Ovary (tissue), 10 donors: ENCODE measurements at places on chromosomes 16 and 17.

GRCh38 chr16:4184038-4184702, 57.7 kb downstream of the SRL start:
- DNase-seq, result peak; percentile 21

DNA sequence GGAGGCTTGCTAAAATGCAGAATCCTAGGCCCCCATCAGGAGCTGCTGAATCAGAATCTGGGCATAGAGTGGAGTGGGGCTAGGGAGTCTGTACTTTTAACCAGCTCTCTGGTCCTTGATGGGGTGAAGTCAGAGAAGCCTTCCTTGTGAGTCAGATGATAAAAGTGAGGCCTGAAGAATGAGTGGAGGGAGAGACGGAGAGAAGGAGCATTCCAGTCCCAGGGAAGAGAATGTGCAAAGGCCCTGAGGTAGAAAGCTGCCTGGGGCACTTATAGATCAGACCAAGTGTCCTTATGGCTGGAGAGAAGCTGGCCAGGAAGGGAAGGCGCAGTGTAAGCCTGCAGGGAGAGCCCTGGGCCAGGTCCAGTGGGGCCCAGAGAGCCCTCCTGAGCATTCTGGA, 235.1 kb upstream of the NLRP1 start:
- DNase-seq, result no peak

DNA sequence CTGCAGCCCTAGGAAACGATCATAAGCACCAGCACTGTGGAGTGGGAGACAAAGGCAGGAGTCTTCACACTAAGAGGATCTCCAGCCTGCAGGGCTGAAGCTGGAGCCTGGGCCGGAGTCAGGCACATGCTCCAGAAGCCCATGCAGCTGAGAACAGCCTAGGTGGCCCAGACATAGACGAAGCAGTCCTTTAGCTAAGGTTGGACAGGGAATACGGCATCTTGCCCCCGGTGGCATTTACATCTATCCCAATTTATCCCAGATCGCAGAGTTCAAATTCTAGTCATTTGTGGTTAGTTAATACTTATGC, 13.9 kb downstream of the TSPOAP1 start:
- no peak for DNase-seq

- peak; percentile 61 for DNase-seq
Observed at GRCh38 chr16:49350265-49351095, 23.1 kb upstream of the C16orf78 start.

- DNase-seq, result peak; percentile 21
Observed at GRCh38 chr17:2690165-2691068, 21.1 kb downstream of the CLUH start.

- no peak for DNase-seq
Observed at GRCh38 chr17:20926532-20926931, 116.3 kb downstream of the USP22 start.

- no peak for DNase-seq
Observed at GRCh38 chr16:73255031-73255430, 207.1 kb upstream of the ZFHX3 start.

DNA sequence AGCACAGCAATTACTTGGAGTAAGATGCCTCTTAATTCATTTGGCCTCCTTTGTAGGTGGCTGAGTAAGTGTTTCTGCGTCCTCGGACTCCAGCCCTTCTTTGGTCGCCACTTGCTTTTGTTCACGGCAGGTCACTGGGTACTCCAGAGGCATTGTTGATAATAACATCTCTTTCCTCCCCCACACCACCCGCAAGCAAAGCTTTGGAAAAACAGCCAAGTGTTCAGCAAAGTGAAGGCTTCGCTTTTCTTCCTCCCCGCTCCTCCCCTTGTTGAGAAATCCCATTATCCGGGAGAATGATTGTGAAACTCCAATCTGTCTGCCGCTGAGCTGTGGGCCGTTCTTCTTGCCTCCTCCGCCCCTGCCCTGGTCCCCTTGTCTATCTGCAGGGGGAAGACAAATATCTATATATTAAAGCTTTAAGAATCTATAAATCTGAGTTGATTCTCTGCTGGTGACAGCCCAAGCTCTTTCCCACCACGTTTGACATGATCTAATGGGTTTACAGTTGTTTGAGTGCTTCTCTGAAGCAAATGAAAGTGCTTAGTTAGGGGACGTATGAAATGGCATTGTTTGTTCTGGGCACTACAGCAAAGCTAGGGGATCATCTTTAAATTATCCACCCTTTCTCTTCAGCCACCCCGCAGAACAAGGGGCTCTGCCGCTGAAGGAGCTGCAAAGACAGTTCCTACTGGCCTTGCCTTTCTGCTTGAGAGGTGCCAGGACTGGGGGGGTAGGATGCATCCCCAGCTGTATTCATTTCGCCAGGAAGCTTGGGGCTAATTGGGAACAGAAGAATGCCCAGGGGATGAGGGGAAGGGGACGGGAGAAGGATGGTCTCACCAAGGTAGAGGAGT, 167.1 kb downstream of the CCDC182 start:
- peak; percentile 79 for DNase-seq

GRCh38 chr17:40317345-40317873, 8.4 kb downstream of the RARA start:
- DNase-seq, result peak; percentile 28

- no peak for DNase-seq
Observed at GRCh38 chr17:79547586-79547985, 63.3 kb downstream of the RBFOX3 start.

GRCh38 chr17:42585353-42585752, 7.8 kb upstream of the PSMC3IP start:
- no peak for DNase-seq

GRCh38 chr17:19365833-19366636, 3.5 kb upstream of the B9D1 start:
- no peak for DNase-seq

GRCh38 chr17:44010966-44011647, 3.7 kb downstream of the TMEM101 start:
- no peak for DNase-seq

GRCh38 chr17:28563475-28563874, 7.8 kb downstream of the PIGS start:
- no peak for DNase-seq

GRCh38 chr17:21020622-21021021, 22.2 kb downstream of the USP22 start:
- DNase-seq, result no peak

- DNase-seq, result no peak
Observed at GRCh38 chr16:27511657-27512448, 37.9 kb downstream of the GTF3C1 start.

GRCh38 chr17:58525239-58525638, 10.8 kb upstream of the MTMR4 start:
- peak; percentile 67 for DNase-seq

- no peak for DNase-seq
Observed at GRCh38 chr17:59067756-59068155, 38.9 kb downstream of the TRIM37 start.

- no peak for DNase-seq
Observed at GRCh38 chr17:4232168-4232813, 31.5 kb downstream of the ANKFY1 start.

DNA sequence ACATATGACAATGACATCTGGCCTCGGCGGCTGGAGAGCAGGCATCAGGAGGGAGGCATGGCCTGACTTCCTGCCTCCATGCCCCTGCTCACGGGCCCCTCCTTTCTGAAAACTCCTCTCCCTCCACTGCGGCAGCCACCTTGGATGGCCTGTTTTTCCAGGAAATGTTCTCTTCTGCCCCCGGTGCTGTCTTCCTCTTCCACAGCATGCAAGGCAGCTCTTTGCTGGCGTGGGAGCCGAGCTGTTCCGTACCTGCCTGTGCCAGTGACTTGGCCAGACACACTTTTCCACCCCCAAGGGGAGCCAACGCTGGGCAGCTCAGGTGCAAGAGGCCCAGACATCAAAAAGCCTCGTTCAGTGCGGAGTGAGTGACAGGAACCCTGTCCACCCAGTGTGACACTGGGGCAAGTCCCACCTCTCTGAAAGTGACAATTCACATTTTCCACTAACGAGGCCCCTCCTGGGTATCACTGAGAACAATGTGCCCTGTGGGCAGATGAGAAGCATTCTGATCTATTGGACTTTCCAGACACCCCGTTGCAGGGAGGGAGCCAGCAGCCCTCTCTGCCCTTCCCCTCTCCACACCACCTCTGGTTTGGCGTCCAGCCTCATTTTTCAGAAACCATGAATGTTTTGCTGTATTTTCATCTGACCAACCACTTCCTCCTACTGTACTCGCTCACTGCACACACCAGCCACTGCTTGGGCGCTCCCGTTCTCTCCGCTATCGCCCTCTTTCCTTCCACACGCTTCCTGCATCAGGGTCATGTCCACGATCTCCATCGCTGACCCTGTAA, 31.2 kb downstream of the NSMCE1 start:
- DNase-seq, result peak; percentile 34

DNA sequence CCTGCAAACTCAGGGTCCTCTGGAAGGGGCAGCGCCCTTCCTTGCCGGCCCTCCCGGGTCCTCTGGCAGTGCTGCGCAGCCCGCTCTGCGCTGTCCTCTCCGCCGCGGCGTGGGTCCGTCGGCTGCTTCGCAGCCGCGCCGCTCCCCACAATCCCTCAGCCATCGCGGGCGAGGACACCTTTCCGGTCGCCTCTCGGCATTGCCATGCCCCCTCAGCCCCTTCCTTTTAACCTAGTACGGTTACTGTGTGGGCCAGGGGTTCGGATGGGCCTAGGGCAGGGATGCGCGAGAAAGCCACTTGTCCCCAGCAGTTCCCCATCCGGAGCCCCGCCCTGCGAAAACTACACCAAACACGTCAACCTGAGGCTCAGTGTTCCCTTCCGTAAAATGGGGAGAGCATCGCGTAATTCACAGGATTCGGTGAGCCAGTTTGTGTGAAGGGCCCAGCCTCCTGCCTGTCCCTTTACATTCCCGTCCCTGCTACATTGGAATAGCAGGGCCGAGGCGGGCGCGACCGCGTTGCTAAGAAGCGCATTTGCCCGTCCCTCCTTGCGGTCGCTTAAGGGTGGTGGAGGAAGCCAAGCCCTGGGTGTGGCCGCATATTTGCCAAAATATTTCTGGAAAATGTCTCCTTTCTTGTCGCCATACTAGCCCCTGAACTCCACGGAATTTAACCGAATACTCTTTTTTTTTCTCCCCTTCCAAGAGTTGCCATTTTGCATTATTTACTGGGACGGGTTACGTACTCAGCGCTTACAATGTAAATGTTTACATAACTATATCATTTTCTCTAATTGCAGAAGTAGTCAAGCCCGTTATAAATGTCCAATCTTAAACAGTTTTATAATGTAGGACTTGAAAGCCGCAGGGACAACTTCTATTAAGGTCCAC, 13.2 kb downstream of the COPZ2 start:
- no peak for DNase-seq

DNA sequence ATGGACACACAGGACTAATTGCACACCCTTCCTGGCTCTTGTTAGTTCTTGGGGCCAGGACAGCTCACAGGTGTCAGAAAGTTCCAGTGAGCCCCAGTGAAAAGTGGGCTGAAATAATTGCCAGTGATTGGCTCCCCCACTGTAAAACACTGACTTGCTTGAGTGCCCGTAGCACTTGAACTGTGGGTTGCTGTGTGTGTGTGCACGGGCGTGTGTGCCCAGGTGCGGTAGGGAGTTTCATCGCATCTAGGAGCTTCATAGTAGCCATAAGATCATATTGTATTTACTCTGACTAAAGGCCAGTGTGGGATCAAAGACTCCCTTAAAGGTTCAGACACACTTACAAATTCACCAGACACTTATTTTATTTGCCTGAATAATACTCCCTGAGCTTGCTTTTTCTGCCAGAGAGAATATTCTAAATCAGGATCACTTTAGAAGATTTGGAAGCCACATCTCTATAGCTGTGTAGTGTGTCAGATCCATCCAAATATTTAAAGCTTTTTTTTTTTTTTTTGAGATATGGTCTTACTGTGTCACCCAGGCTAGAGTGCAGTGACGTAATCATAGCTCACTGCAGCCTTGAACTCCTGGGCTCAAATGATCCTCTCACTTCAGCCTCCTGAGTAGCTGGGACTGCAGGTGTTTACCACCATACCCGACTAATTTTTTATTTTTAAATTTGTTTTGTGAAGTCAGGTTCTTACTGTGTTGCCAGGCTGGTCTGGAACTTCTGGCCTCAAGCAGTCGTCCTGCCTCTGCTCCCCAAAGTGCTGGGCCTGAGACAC, 11.4 kb downstream of the UNK start:
- no peak for DNase-seq

GRCh38 chr16:11835309-11835708, 16.0 kb downstream of the RSL1D1 start:
- no peak for DNase-seq

DNA sequence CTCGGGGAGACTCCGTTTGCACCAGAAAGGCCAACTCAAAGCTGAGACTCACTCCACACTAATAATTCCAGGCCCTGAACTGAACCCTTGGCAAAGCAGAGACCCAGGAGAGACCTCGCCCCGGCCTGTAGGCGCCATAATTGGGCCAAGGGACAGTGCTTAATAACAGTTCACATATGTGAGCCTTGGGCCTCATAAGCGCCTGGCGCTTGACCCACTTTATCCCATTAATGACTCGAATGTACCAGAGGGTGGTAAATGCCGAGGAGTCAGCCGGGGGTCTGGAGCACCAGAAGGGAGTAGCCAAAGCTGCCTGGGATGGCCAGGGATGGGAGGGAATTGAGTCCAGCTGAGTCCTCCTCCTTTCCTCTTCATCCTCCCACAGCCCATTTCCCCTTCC, 24.6 kb downstream of the SLC6A4 start:
- DNase-seq, result no peak

- DNase-seq, result no peak
Observed at GRCh38 chr16:83692224-83692623, 115.6 kb upstream of the HSBP1 start.

DNA sequence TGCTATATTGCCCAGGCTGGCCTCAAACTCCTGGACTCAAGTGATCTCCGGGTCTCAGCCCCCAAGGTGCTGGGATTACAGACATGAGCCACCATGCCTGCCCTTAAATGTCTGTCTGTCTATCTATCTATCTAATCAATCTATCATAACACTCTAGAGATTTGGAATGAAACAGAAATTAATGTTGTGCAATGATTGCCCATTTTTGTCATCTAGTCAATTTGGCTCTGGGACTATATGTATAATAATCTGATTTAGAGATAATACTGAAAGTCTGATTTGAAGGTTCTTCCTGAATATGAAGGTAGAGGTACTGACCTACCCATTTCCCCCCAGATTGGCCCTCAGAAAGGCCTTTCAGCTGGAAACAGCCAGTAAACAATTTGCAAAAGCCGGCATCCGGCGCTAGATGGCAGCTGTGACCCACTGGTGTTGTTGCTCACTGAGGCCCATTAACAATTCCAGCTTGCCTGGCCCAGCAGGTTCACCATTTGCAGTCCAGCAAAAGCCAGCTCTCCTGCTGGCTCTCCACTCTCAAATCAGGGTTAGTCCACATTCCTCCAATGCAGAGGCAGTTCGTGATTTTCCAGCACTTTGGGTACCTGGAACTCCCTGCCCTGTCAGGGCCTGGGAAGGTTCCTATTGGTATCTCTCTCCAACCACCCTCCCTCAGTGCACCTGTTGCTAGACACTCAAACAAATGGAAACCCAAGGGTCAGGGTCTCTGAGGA, 22.9 kb upstream of the C16orf87 start:
- DNase-seq, result peak; percentile 78

- no peak for DNase-seq
Observed at GRCh38 chr17:37188157-37188556, 187.6 kb upstream of the C17orf78 start.

GRCh38 chr16:17423221-17423620, 47.5 kb downstream of the XYLT1 start:
- DNase-seq, result no peak
